ENCODE measurements at places on chromosomes 1 and 21.

DNA sequence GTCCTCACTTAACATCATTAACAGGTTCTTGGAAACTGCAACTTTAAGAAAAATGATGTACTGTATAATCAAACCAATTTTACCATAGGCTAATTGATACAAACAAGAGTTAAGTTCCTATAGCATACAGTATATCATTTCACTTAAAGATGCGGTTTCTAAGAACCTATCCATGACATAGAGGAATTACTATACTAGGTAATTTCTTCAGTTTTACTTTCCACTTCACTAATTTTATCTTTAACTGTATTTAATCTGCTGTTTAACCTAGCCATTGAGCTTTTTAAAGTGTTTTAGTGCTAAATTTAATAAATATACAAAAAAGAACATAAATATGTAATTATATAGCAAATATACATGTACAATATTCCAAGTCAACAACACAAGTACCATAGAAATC, 28.3 kb downstream of the SLC19A2 start:
- no peak for DNase-seq

DNA sequence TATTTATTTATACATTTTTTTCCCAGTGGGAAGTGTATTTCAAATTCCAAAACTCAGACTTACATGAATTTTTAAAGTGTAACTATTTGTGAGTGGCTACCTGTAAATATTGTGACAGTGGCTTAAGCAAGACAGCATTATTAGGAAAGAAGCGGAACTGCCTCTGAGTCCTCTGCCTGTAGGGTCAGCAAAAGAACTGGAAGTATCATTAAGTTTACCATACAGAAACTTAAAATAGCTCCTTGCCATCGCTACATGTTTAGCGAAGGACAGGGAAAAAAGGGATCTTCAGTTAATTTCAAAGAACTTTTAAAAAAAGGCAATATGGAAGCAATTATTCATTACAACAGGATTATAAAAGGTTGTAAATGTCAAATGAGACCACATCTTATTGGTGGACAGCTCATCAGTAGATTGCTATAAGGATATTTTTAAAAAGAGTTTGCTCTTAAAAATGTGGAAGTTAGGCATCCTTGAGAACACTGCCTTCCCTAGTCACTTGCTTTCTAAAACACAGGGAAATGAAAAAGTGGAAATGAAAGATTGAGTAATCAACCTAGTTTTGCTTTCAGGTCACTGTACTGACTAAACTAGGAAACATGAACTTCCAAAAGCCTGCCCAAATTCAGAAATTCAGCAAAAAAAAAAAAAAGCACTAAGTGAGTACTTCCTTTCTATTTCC, 39.2 kb downstream of the NSL1 start:
- no peak for DNase-seq

- DNase-seq, result no peak
Measured at GRCh38 chr1:154798645-154799044, 71.4 kb downstream of the KCNN3 start.

DNA sequence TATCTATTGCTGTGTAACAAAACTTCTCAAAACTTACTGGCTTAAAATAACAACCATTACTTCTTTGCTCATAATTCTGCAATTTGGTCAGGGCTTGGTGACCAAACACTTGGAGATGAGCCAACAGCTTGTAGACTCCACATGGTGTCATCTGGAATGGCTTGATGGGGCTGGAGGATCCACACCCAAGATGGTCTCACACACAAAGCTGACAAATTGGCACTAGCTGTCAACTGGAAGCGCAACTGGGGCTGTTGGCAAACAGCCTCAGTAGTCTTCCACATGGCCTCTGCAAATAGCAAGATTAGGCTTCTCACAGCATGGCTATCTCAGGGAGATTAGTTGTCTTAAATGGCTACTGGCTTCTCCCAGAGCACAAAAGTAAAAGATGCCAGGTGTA, 27.1 kb upstream of the MTF2 start:
- no peak for DNase-seq

DNA sequence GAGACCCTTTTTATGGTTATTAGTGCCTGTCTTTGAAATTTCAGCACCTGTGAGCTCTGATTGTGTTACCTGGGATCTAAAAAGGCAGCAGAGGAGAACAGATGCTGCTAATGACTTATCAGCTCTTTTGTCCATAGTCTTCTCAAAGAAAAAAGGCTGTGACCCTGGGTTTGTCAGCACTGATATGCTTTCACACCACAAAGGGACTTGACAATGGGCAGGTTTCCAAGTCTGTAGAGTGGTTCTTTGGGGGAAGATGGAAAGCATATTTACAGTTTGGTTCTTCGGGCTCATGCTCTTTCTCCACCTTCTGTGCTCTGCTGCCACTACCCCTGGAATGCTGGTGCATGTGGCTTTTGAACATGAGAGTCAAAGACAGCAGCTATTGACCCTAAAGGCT, 32.0 kb downstream of the DNAJC6 start:
- no peak for DNase-seq

DNA sequence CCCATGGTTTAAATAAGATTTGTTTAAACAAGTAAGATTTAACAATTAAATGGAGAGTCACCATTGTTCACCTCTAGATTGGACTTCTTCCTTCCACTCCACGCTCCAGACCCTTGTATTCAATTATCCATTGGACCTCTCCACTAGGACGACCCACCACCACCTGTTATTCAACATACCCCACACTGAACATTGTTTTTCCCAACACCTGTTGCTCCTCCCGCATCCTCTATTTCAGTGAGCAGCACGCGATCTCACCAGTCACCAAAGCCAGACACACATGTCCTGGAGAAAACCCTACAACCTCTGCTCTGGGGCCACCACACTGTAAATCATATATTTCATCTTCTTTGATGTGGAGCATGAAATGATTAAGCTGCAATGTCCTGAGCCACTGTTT, 28.6 kb downstream of the ATP8B2 start:
- DNase-seq, result no peak

DNA sequence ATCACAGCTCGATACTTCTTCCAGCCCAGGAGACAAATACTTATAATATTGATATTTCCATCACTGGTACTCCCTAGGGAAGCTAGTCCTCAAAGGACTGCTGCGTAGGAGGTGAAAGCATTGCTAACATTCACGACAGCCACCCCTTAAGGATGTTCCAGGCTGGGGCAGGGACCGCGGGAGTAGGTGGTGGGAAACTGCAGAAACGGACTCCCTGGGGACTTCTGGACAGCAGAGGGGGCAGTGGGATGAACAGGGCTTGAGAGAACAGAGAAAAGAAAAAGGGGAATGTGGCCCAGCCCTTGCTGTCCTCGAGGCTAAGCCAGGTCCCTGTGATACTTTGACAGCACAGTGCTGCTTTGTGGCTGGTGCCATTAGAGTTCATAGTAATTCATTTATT, 108.0 kb downstream of the HMGB4 start:
- no peak for DNase-seq

DNA sequence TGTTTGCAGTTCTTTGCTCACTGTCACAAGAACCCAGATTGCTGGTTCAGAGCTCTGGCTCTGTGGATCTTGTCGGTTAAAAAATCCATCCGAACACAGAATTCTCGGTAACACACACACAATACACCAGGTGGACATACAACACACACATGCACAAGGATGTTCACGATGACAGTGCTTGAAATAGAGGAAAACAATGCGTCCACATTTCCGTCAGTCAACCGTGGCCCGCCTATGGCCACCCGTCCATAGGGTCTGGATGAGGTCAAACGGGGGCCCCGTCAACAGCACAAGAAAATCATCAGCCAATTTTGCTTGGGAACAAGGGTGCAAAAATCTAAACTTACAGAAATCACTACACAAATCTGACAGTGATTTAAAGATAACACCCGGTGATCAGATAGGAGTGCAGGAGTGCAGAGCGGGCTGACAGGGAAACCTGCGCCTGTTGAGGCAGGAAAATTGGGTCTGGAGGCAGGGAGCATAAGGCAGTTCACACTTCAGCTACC, 50.4 kb upstream of the SLC19A1 start:
- no peak for DNase-seq

DNA sequence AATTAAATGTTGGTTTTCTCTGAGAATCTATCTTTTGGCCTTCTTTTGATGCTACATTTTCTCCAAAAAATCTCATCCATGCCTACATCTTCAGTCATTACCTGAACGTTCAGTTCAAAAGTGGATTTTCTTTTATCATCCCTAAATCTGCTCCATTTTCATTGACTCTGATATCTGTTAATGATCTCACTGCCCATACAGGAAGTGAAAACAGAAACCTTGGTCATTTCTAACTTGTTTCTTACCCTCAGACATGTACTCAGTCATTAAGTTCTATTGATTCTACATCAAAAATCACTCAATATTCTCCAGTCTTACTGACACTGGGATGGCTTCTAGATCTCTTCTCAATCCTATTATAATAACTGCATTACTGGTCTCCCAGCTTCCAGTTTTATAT, 22.7 kb downstream of the PRKACB start:
- no peak for DNase-seq

- peak; percentile 50 for DNase-seq
Measured at GRCh38 chr21:26140164-26140579, 30.4 kb downstream of the APP start.

DNA sequence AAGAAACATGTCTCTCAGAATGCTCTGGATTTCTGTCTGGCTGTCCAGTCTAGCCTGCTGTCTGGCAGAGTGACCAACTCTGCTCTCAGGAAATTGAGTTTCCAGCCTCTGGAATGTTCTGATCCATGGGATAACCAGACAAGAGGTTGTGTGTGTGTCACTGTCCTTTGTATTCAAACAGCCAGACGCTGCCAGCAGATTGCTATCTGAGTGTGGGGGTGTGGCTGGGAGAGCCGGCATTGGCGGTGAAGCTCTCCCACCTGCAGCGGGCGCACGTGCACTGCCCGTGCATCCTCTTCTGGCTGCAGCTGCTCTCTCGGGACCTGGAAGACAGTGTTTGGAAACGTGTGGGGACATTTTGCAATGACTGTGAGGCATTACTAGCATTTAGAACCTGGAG, 26.1 kb downstream of the PKP1 start:
- peak; percentile 80 for DNase-seq

DNA sequence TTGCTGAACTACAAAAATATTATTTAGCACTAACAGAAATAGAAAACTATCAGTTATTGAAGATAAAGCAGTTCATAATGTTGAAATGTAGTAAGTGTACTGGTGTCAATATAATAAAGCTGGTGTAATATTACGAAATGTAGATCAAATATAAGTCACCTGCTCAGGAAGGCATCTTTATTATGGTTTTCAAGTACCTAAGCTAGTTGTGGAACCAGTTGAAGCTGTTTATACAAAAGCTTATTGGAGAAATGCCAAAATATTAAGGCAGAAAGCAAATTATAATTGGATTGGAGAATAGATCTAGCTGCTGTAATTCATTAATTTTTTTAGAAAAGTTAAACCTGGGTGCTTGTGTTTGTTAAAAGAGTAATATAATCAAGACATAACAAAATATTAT, 6.2 kb upstream of the MARK1 start:
- no peak for DNase-seq
